ENCODE measurements at places on chromosomes 7 and 10.

DNA sequence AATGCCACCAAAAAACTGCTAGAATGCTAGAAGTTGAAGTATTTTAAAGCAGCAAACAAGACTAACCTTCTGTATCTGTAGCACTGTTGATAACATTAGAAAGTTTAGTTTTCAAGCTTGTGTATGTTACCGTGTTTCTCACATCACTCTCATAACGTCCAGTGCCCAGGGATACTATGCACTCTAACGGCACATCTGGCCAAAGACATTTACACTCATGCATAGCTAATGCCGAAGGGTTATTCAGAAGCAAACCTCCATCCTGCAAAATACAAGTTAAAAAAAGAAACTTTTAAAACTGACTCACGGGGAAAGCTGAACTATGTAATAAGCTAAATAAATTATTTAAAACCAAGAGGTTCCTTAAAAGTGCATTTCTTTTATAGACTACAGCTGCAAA, 22.9 kb upstream of the NRCAM start:
- no peak for DNase-seq

- peak; percentile 56 for DNase-seq
These were observed 29.8 kb downstream of the MTURN start for GRCh38 chr7:30164567-30164966.

GRCh38 chr10:116961406-116962251, 43.4 kb downstream of the SHTN1 start:
- DNase-seq: no peak

DNA sequence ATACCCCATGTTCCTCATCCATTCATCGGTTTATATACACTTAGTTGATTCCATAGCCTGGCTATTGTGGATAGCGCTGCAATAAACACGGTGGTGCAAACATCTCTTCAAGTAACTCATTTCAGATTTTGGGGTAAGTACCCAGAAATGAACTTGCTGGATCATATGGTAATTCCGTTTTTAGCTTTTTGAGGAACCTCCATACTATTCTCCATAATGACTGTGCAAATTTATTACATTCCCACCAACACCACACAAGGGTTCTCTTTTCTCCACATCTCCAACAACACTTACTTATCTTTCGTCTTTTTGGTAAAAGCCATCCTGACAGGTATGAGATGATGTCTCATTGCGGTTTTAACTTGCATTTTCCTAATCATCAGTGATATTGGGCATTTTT, 3.7 kb downstream of the NPFFR1 start:
- DNase-seq: no peak

DNA sequence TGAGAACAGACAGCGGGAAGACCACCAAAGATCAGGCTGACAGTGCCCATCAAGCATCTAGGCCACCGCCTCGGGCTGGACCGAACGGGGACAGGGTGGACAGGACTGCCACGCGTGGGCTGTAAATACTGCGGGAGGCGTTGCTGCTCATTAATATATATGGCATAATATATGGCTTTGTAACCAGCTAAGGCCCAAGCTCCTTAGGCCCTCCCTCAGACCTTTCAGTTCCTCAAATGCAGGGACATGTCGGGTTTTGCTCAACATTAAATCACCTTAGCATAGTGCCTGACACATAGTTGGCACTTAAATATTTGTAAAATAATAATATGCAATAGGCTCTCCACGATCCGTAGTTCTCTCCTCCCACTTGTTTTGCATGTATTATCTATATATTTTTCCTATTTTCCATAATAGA, 402 bp upstream of the TMEM168 start:
- DNase-seq: no peak

DNA sequence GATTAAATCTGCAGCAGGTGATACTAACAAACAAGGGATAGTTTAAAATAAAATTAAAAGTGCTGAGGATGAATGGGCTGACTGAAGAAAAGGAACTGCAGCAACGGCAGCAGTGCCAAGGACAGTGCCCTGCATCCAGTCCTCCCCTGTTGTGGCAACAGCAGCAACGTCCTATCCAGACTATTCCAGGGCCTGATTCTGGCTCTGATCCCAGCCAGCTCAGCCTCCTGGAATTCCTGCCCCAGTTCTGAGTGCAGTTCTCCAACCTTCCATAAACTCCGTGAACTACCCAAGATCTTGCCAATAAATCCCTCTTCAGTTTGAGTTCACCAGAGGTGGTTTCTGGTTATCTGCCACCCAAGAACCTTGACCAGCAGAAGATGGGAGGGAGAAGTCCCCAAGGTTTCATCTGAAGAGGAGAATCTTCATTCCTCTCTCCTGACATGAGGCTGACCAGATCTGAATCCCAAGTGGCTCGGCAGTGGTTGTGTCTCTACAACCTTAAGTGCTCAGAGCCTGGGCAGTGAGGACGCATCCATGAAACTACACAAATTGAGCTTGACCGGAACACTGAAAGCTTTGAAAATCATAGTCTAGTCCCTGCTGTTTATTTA, 115.8 kb downstream of the SORBS1 start:
- peak; percentile 74 for DNase-seq

- no peak for DNase-seq
These were observed 315.6 kb downstream of the DNAJB6 start for GRCh38 chr7:157652161-157652953.

GRCh38 chr10:11386044-11386443, 225.4 kb downstream of the USP6NL start:
- no peak for DNase-seq

DNA sequence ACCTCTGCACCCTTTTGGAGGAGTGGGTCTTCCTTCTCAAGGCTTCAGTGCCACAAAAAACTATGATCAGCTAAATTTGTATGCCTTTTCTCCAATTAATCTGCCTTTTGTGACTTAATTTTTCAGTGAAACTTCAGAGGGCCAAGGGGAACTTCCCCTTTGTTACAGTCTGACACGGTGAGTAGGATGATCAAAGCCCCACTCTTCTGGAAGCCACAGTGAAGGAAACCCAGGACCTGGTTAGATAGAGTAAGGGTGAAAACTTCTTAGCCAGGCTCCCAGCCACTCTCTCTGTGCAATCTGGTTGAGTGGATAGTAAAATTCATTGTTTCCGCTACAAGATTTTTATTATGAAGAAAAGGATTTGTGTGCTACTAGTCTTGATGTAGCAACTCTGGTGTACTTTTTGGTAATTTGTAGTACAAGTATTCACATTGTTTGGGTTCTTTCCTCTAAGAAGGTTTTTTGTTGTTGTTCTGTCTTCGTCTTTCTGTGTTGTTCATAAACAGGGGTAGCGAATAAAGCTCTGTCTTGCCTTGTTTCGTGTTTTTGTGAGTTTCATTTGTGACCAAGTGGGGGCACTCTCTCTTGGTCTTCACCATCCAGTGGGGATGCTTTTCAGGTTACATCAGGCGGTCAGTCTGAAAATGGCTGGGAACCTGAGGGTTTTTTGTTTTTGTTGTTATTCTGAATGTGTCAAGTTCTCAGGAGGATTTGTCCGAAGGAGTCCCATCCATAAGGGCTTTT, 268.5 kb upstream of the NPSR1 start:
- DNase-seq: no peak

DNA sequence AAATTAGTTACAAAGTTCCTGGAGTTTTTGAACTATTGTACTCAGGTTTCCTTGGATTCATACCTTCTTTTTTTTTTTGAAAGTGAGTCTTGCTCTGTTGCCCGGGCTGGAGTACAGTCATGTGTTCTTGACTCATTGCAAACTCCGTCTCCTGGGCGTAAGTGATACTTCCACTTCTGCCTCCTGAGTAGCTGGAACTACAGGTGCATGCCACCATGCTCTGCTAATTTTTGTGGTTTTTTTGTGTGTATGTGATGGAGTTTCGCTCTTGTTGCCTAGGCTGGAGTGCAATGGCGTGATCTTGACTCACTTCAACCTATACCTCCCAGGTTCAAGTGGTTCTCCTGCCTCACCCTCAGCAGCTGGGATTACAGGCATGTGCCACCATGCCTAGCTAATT, 22.3 kb downstream of the MCM10 start:
- no peak for DNase-seq

DNA sequence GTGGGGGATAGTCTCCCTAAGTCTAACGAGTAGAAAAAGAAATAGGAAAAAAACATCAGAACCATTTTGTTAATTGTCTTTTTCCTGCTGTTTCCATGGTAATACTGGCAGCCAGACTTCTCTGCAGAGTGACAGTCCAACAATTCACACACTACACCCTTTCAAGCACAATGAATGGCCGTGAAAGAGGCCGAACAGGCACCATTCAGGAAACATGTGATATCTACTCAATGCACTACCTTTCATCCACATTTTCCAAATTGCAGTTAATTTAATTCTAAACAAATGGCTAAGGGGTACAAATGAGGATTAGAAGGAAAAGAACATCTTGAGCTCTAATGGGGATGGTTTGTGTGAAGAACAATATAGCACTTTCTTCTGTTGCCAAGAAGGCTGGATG, 358.5 kb upstream of the ANKRD30A start:
- DNase-seq: no peak

GRCh38 chr7:138684340-138684739, 16.8 kb downstream of the SVOPL start:
- no peak for DNase-seq

- DNase-seq: no peak
These were observed 184.0 kb downstream of the DIP2C start for GRCh38 chr10:505419-505818.

DNA sequence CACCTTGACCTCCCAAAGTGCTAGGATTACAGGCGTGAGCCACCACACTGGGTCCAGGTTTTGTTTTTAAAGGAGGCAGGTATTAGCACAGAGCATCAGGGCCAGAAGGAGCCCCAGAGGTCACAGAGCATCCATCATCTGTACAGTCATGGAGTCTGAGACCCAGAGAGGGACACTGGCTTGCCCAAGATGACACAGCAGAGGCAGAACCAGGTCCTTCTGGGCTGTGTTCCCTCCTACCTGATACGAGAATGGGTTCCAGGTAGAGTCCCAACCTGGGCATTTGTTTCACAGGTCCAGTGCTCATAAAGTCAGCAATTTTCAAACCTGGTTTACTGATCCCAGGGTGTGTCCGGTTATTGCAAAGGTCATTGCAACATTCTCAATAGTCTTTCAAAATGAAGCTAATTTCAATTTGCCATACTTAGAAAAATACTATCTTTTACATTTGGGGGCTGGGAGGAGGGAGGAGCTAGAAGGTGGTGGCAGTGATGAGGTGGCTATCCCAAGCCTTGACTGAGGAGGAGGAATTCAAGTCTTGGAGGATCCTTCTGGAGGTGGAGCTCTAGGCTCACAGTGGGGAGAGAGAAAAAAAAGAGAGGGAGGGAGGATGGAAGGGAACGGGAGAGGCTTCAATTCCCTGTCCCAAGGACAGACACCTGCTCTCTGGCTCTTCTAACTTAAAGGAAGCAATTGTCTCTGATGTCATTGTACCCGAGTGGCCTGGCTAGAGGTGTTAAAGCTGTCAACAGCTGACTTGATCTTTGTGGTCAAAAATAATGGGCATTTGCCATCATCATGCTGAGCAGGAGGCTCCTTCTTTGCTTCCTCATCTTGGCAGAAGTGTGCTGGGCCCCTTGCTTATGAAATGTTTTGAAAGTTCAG, 8.1 kb downstream of the MXI1 start:
- DNase-seq: no peak

DNA sequence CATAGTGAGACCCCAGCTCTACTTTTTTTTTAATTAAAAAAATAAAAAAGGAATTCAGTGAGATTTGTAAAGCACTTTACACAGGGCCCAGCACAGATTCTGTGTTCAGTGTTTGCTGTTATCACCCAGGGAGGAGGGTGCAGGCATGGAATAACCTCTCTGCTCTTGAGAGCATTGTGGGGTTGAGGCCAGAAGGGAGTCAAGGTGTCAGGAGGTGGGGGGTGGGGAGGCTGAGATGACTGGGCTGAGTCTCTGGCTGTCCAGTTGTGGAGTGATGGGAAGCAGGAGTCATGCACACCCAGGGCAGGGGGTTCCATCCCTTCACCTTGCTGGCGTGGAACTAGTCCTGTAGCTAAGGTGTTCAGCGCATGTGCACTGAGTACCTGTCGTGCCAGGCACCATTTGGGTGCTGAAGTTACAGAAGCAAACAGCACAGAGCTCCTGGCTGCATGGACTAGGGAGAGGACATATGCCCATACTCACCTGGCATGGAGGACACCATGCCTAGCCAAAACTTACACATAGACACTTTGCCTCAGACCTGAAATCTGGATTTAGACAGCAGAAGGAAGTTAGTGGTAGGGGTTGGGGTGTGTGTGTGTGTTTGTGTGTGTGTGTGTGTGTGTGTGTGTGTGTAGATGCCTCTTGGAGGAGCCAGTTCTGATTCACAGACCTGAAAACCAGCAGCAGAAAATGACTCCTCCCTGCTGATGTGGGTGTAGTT, 69.2 kb upstream of the LRRC4 start:
- no peak for DNase-seq

- DNase-seq: no peak
These were observed 545.7 kb downstream of the GATA3 start for GRCh38 chr10:8600192-8600591.

DNA sequence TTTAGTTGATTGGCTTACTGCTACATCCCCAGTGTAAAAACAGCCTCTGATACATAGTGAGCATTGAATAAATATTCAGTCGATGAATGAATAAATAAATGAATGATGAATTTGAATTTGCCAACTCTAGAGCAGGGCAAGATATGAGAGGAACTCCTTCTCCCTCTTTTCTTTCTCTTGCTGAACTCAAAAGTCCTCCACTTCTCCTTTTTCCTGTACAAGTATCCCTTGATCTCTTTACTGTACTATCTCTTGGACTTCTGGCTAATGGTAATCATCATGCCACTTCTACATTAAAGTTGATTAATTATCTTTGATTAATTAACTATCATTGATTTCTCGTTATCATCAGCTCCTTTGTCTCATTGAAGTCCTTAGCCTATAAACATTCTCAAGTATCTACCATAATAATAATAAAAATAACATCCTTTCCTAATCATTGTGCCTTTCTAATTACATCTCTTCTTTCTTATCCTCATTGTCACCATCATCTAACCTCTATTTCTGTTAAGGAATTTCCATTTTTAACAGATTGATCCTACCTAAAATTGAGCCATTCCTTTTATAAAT, 10.6 kb downstream of the CPED1 start:
- DNase-seq: no peak

DNA sequence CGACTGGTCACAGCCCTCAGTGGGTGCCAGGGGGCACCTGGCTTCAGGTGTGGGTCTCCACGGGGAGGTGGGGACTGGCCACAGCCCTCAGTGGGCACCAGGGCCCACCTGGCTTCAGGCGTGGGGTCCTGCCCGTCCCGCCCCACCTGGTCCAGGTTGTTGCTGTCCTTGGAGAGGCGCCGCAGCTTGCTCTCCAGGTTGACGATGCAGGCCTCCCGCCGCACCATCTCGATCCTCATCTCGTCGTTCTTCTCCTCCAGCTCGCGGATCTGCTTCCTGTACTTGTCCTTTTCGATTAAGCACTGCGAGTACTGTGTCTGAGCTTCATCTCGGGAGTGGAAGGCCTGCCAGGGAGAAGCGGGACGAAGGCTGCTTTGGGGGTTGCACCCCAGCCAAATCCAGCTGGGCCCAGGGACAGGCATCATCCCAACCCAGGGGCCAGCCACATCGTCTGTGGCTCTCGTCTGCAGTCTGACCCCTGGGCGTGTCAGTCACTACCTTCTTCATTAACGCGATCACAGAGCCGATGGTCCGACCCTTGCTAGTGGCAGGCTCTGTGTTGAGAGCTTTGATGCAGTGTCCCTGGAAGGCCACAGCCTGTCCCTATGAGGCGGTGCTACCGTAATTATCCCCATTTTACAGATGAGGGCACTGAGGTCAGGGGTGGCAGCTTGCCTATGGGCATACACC, 92.9 kb upstream of the GNA12 start:
- DNase-seq: no peak
